CD4-positive, alpha-beta T cell treated with Interferon alpha-2 for 1 hour (primary cell): ENCODE measurements at places on chromosomes 1 and 21.

GRCh38 chr1:234943836-234944402 lies 184.7 kb downstream of the TOMM20 start:
- DNase-seq, result no peak

GRCh38 chr1:18511149-18511873 lies 30.6 kb downstream of the KLHDC7A start:
- DNase-seq, result no peak

DNA sequence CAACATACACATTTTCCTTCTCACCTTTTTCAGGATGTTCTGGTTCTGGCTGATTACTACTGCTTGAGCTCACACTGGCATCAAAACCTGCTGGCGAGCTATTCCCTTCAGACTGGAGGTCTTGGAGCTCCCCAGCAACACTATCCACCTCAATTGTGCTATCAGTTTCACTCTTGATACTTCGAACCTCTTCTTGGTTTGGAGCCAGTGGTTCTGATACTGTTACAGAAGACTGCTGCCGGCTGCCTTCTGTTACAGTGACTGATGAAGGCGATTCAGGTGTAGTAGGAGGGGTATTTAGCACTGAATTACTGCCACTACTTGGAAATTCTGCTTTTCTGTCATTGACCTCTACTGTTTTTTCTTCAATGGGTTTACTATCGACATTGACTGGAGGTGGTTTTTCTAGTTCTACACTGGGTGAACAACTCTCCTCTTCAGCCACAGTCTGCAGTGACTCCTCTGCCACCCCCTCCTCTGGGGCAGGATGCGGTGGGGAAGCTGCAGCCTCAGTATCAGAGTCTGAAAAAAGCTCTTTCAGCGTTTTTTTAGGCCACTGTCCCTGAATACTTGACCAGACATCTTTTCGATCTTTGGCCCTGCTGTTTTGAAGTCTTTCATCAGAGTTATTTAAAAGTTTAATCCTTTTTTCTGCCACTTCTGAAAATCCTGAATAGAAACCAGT lies 20.7 kb upstream of the RBM34 start:
- no peak for DNase-seq

DNA sequence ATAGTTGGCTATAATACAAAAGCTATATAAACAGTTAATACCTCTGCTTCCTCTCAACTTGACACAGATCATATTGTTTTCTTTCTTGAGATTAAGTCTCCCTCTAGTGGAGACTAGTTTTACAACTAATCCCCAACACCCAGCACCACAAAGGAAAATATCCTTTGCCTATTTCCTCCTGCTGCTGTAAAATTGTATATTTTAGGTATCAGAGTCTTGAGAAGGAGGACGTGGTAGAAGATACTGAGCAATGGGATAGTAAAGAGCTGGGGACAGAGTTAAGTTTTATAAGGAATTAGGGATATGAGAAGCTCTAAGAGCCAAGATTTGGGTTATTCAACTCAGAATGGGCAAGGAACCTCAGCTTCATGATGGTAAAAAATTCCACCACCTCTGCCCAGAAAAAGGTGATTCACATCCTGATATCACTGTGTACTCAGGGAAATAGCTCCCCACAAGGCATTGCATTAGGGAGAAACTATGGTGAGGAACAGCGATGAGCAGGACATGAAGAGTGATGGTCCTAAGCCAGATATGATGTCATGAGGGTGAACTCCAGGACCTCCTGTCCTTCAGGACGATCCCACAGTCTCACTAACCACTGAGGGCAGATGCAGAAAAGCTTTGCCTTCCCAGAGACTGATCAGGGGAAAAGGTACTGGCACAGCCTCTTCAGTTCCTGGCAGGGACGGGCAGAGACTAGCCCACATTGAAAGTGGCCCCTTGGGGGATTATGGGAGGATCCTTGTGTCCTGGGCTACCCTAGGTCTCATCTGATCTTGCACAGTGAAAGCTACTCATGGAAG lies 14.7 kb upstream of the CFAP126 start:
- DNase-seq, result no peak

DNA sequence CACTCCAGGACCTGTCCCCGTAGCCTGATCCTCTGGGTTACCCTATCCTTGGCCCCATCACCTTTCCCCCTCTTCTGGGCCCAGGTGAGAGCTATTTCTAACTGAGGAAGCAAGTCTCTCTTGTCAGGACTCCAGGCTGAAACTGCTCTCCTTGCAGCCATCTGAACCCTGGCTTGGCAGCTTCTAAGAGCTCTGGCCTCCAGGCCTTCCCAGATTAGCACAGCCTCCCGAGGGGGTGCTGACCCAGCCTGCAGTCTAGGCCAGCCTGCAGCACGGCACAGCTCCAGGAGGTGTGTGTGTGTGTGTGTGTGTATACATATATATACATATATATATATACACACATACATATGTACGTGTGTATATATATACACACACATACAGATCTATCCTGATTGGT lies 17.4 kb downstream of the CACNA1S start:
- DNase-seq, result no peak

- DNase-seq, result no peak
Observed at GRCh38 chr1:206023695-206024094, at the start of gene CTSE. CTSE (minus strand) TSS chr1:206023895; CDS start chr1:206023791, 104 bp downstream.

- DNase-seq, result no peak
Observed at GRCh38 chr1:78722947-78723346, 73.3 kb downstream of the IFI44 start.

GRCh38 chr1:92657701-92658100 lies 127.2 kb downstream of the EVI5 start:
- no peak for DNase-seq

DNA sequence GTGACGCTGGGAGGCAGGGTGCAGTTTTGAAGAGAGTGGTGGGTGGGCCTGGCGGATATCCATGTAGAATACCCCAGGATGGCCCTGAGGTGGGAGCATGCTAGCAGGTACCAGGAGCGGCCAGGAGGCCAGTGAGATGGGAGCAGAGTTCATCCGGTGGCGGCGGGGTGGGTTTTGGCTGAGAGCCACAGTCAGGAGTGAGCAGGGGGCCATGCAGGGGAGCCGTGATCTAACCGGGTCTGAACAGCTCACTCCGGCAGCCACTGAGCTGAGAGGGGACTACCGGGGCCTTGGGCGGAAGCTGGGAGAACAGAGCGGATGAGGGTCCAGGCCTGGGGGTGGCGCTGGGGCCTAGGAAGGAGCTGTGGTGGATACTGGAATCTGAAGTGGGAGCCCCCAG lies 47.6 kb upstream of the LRP8 start:
- no peak for DNase-seq

- DNase-seq, result no peak
Observed at GRCh38 chr1:155694167-155694566, 5.3 kb downstream of the DAP3 start.

GRCh38 chr1:224217655-224218623 lies 34.9 kb downstream of the DEGS1 start:
- DNase-seq, result no peak

GRCh38 chr1:226708967-226709396 lies 30.1 kb downstream of the ITPKB start:
- DNase-seq, result no peak

DNA sequence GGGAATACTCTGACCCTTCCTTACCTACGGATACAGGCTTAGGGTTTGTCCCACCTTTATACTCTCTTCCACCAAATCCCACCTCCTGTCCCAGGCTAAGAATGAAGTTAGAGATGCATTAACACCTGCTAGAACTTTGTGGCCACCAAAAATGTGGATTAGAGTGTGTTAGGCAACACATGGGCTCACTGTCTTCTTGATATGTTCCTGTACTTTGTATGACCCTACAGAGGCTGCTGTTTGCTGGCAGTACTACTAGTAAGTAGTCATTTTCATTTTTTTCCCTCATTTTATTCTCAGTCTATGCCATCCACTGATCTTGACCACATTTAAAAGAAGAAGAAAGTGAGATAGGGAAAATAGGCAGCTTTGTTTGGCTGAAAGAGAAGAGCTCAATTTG lies 21.0 kb upstream of the TMEM39B start:
- no peak for DNase-seq
